ENCODE measurements at places on chromosomes 7 and 10. TPM values are rescaled to one million over a fixed set of nuclear protein-coding genes. Genes with fewer than 3 reads are reported as not detected.

Gene PKD1L1
- polyA plus RNA-seq, result 0.09 TPM

Gene NPTX2
- 0.01 TPM for polyA plus RNA-seq

Gene HMX3
- polyA plus RNA-seq, result not detected

Gene C10orf71
- not detected for polyA plus RNA-seq

Gene ABCB4
- polyA plus RNA-seq, result 0.06 TPM

Gene SPDYE9
- polyA plus RNA-seq, result not detected

Gene EBF3
- not detected for polyA plus RNA-seq

Gene OR6B1
- polyA plus RNA-seq, result not detected

Gene FLNC
- 0.03 TPM for polyA plus RNA-seq

Gene SEPHS1
- polyA plus RNA-seq, result 55.9 TPM
